ENCODE measurements at places on chromosomes 3 and 15.

DNA sequence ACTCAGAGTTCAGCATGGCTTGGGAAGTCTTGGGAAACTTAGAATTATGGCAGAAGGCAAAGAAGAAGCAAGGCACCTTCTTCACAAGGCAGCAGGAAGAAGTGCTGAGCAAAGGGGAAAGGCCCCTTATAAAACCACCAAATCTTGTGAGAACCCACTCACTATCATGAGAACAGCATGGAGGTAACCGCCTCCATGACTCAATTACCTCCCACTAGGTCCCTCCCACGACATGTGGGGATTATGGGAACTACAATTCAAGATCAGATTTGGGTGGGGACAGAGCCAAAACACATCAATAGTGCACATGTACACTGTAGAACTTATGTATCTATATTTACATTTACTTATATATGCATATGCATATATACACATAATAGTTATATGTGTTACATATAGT, 565.3 kb upstream of the NR2F2 start:
- DNase-seq = no peak

DNA sequence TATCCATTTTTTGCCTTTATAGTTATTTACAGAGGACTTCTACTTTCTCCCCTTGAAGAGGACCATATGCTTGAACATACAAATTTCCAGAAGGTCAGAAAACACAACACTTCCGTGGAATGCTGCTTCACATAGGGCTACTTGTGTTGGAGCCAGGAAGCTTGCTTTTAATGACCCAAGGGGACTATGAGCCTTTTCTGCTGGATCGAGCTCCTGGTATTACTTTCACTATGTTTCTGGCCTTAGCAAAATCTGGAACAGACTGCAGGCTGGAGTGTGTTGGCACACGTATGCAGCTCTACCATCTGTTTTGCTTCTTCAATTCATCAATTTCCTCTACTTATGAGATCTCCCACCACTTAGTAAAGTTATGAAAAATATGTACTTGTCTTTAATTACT, 69.3 kb upstream of the CBLB start:
- no peak for DNase-seq

GRCh38 chr3:101278727-101279126, 41.6 kb downstream of the IMPG2 start:
- DNase-seq = no peak

DNA sequence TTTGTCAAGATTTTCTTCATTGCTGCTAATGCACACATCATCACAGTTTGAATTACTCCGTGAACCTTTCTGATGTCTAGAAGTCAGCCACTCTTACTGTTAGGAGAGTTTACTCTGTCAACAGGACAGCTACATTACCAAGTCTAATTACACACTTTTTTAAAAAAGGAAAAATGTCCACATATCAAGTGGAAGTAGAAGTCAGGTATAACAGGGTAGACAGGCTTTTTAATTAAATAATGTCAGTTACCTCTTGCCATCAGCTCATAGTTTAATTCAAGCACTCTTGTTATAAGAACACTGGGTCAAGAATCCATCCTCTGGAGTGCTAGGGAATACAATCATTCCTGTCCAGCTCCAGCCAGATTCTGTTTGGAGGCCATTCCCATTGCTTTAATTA, 232.8 kb downstream of the TAFA4 start:
- DNase-seq = no peak

Measured in left forelimb (tissue), 1 donor.